Central memory CD8-positive, alpha-beta T cell (primary cell): ENCODE measurements at places on chromosomes 6 and 20.

- no peak for DNase-seq
Measured at GRCh38 chr6:101445527-101445926, 52.0 kb downstream of the GRIK2 start.

DNA sequence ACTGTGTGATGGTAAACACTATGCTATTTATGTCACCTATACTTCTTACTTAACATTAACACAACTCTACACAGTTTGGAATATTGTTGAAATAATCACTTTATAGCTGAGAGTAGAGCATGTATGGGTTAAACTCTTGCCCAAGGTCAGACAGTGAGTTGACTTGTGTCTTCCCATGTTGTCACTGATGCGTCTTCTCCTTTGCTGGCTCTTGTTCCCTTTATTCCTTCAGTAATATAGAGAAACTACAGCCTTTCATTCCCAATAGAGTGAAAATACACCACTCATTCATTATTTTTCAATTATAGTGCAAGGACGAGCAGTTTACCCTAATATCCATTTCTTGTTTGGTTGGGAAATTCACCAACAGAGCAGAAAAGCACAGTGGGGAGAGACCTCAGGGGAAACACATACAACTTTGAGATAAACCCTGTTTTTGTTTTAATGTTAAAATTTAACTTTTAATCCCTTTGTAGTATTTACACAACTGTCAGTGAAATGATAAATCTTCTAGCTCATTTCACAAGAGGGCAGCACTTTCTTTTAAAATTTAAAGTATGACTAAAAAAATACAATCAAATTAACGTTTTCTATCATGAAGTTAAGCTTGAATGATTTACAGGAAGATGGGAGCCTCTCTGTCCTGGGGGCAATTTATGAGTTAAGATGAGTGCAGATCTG is 363.0 kb downstream of the UTRN start:
- no peak for DNase-seq

DNA sequence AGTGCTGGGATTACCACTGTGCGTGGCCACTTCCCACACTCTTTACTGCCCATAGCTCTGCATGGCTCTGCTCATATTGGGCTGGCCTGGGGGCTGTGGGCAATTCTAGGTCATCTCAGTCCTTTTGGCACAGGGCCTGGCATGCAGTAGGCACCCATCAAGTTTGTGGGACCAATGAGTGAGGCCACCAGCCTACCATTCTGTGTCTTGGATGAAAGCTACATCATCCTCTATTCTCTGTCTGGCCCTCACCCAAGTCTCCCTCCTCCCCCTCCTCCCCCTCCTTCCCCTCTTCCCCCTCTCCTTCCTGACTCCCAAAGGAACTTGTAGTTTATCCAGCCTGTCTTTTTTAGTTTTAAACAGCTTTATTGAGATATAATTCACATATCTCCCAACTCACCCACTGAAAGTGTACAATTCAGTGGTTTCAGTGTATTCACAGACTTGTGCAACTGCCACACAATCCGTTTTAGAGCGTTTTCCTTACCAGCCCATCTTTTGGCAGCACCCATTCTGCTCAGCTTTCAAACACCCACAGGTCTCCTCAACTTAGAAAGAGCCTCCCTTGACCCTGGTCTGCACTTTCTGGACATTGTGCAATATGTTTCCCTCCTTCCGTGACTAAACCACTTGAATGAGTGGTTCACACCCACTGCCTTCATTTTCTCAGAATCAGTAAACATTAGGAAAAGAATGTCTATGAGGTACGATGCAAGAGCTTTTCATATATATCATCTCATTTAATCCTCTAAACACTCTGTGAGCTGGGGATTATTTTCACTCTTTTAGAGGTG is 21.5 kb upstream of the MRPS18A start:
- DNase-seq: no peak

- DNase-seq: no peak
Measured at GRCh38 chr20:32886652-32887051, 27.9 kb downstream of the EFCAB8 start.

DNA sequence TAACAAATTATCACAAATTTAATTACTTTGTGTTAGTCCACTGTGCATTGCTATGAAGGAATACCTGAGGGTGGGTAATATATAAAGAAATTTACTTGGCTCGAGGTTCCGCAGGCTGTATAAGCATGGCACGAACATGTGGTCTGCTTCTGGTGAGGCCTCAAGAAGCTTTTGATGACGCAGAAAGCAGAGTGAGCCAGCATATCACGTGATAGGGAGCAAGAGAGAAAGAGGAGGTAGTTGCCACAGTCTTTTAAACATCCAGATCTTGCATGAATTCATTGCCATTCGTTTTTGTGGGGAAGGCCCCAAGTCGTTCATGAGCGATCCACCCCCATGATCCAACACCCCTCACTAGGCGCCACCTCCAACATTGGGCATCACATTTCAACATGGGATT is 733.7 kb downstream of the GRIK2 start:
- no peak for DNase-seq

DNA sequence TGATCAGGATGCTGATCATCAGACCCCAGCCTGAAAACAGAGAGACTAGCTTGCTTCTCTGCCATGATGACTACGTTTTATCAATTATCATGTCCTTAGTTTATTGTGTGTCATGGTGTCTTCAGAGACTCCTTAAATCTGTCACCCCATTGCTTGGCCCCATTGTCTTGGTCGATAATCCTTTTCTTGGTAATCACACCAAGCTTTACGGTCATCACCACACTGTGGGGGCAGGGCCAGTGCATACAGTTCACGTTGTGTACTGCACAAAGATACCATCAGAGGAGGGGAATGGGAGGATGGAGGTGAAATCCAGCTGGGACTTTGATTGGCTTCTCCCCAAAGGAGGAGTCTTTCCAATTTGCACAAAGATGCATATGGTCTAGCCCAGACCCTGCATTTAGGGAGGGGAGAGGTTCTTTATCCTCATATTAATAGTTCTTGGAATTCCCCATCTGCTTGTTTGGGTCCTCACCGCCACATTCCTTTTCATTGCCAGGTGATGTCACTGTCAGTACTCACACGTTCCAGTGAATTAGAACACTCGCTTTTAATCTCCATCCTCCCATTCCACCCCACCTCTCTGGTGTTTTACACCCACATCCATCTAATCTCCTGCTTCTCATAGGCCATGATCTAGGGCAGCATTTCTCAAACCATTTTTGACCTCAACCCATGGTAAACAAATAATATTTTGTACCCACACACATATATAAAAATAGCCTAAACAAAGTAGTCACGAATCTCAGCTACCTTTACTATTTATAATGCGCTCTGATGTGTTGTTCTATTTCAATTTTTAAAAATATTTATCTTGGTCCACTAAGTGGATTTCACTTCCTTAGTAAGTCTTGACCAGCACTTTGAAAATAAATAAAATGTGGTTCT is 5.7 kb downstream of the ETV7 start:
- no peak for DNase-seq

GRCh38 chr6:11322252-11322885 is 89.9 kb upstream of the NEDD9 start:
- DNase-seq: no peak

DNA sequence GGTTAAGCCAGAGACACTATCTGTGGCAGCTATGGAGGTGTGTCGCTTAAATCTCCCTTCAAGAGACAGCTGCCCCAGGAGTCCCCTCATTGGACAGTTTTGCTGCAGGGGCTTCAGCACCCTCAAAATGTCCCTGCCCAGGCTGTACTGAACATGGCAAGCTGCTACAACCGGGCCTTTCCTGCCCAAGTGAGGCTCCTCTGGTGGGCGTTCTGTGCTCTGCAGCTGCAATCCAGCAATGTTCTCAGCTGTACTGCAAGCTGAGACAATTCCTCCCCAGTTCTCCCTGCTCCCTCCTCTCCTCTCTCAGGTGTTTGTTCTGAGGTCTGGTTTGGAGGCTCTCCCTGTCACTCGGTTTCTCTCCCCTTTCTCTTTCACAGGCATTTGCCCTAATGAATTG is 190.8 kb upstream of the LAMP5 start:
- DNase-seq: no peak

DNA sequence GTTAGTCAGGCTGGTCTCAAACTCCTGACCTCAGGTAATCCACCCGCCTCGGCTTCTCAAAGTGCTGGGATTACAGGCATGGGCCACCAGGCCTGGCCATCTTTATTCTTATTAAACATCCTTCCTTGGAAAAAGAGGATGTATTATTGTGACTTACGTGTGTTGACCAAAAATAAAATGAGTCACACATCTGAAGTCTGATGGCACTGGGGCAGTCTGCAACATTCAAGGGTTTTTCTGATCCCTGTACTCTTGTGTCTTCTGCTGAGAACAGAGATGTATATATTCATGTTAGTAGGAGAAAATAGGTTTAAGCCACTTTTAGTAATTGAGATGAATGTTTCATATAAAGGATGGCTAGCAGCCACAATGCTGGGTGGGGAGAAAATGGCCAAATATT is 129.9 kb upstream of the RIPOR2 start:
- DNase-seq: no peak
